Activated CD8-positive, alpha-beta T cell treated with anti-CD3 and anti-CD28 coated beads, Interleukin-2, amount 10 ng/mL, durations not matched to agents 7 days and 5 days (primary cell): ENCODE measurements at places on chromosomes 5 and 9.

DNA sequence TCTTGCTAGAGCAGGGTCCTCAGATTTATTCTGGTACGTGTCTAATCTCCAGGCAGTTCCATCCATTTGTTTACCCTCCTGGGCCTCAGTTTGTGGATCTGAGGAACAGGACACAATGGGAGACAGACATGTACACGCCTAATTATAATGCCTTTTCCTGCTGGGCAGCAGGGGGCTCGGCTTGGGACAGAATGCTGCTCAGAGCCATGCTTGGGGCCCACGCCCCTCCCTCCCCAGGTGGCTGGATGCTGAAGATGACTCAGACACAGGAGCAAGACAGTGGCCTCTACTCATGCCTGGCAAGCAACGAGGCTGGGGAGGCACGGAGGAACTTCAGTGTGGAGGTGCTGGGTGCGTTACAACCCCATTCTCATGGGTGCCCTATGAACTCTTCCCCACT is 72.7 kb upstream of the ASS1 start:
- DNase-seq, result no peak

DNA sequence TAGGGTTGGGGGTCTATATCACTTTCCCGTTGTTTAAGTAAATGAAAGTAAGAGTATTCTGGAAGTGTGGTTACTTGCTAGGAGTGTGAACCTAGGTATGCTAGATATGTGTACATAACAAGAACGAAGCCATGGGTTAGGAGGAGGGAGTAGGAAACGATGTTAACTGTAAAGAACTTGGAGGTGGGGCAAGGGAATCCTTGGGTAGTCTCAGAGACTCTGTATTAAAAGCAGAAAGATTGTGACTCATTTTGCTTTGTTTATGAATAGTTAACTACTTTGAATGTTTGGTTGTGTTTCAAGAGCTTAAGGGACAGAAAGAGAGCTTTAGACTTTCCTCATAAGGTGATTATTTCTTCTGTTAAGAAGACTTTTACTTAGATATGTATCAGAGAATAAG is 59.9 kb downstream of the TMEM252 start:
- DNase-seq, result no peak

DNA sequence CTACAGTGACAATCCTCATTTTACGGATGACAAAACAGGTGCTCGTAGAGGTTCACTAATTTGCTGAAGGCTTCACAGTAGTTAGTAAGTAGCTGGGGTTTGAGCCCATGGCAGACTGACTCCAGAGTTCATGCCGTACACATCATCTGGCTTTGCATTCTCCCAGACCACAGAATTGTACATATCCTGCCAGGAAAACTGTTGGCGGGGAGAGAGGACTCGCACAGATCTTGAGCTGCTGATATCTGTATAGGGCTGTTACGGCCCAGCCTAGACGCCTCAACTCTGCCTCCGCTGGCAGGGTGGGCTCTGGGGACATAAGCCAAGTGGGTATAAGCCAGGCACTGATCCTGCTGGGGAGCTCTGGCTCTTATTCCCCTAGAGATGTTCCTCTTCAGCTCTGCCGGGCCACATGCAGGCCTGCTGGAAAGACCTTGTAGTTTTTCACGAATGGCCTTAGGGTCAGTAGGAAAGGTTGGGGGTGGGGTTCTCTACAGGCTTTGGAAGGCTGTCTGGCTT is 16.3 kb downstream of the LARP1 start:
- DNase-seq, result no peak

DNA sequence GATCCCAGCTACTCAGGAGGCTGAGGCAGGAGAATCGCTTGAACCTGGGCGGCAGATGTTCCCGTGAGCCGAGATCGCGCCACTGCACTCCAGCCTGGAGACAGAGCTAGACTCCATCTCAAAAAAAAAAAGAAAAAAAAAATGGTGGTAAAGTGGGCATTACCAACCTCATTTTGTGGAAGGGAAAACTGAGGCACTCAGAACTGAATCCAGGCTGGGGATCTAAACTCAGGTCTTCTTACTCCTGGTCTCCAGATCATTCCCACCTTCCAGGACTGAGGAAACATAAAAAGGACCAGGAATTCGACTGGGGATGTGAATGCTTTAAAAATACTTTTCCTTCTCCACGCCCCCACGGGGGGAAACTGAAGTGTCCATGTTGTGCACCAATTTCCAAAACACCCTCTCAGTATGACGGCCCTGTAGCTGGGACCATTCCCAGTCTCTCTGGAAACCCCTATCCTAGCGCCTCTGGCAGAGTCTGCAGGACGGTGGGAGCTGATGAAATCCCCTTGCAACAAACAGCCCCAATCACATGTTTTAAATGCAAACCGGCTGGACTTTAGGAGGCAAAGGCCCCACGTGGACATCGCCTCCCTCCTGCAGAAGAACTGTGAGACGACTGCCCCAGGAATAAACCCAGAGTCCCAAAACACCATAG is 8.9 kb upstream of the AKNA start:
- DNase-seq, result no peak

GRCh38 chr5:179124853-179125788 is 64.9 kb downstream of the ZNF354C start:
- DNase-seq, result no peak

- DNase-seq, result no peak
Observed at GRCh38 chr5:148457183-148457620, 73.4 kb downstream of the FBXO38 start.

DNA sequence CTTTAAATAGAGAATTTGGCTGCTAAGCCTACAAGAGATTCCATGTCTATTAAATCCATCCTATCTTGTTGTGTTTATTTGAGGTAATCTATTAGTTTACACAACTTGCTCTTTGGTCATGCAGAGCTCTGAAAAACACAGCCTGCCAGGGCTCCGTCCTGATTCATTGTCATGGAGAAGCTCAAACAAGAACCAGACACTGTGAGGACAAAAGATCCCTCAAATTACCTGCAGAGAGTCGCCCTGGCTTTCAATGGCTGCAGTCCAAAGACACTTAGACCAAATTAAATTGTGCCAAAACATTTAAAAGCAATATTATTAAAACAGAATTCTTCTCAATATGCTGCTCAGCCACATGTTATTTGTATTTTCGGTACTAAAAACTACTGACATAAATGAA is 60.1 kb downstream of the CDH18 start:
- DNase-seq, result no peak

- no peak for DNase-seq
Observed at GRCh38 chr5:147997486-147997885, 66.3 kb upstream of the SPINK5 start.

DNA sequence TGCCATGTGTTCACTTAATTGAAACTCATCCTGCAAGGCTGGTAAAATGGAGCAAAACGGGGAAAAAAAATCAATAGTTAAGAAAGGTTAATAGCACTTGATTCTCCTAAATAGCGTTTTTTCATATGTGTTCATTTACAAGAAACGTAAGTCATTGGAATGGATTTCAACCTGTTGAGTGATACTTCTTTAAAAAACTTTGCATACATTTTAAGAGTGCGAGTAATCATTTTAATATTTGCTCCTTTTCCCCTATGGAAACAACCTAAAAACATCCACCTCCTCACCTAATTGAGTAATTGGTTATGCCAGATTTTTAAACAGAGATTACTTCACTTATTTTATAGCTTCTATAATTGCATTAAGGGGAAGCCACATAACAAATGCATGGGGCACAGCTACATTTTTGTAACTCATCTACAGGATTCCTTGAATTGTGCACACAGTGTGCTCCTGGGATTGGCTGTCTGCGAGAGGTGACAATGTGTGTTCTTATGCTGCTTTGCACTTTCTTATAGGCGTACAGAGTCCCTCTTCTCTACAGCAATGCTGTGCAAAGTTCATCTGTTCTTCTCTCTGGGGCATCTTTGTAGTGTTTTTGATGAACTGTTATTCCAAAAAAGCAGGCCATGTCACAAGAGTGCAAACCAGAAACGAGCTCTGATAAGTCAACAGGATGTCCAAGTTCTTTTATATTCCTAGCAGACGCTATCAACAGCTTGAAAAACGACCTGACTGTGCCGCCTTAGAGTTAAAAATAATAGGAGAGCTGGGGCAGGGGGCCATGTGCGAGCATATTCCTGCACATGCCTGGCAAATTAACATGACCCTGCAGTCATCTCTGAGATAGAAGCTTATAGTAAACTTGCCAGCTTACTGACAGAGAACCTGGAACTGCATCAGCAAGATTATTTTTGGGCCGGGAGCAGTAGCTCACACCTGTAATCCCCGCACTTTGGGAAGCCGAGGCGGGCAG is 117.9 kb downstream of the GOLPH3 start:
- no peak for DNase-seq

DNA sequence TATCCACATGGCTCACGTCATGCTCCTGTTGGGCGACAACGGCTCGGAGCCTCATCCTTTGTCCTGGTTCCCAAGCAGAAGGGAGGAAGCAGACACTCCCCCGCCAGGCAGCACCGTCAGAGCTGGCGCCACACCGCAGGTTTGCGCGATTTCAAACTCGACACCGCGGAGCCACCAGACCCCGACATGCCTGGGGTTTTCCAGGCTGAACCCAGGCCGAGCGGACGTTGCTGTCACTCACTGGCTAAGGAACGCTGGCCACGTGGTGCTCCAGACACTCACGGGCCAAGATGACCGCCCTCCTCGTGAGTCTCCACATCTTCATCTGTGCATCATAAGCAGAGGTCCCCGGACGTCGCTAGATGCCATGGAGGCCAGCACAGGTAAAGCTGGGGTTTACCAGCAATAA is 9.0 kb downstream of the TERT start:
- no peak for DNase-seq

DNA sequence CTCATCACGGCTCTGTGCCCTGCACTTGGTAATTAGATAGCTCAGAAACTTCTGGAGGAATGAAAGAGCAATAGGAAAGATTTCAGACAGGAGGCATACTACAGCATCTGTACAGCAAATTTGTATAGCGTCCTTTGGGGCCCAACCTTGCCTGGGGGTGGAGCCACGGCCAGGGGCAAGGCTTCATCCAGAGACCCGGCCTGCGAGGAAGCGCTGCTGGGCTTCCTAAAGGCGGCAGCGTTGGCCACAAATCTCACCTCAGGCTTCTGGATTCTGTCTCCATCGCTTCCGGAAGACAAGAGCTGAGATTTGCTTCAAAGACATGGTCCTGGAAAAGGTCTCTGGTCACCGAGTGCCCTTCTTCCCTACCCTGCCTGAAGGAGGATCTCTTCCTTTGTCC is 12.2 kb upstream of the SPATA31D1 start:
- DNase-seq, result no peak

GRCh38 chr9:88826771-88827181 is 164.5 kb upstream of the S1PR3 start:
- DNase-seq, result no peak

- DNase-seq, result peak; percentile 39
Observed at GRCh38 chr5:149618581-149619248, 37.4 kb downstream of the ARHGEF37 start.

GRCh38 chr9:114121227-114122135 is 22.4 kb upstream of the KIF12 start:
- DNase-seq, result no peak

GRCh38 chr5:65151614-65152013 is 330.1 kb downstream of the ADAMTS6 start:
- DNase-seq, result no peak

DNA sequence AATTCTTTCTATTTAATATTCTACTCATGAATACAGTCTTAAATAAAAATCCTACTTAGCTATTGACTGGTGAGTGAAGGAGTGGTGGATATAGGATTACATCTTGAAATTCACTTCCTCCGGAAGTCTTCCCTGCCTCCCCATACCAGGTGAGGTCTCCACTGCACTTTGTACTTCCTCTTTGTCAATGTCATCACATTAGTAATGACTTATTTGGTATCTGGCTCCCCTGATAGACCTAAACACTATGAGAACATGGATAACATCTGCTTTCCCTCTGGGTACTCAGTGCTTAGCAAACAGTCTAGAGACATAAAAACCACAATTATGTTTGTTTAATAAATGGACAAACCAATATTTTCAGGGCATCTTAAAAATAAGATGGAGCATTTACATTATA is 532.1 kb downstream of the PDE4D start:
- no peak for DNase-seq

GRCh38 chr5:101955891-101956290 is 340.2 kb downstream of the SLCO4C1 start:
- no peak for DNase-seq

- no peak for DNase-seq
Observed at GRCh38 chr5:59487068-59487686, 406.3 kb downstream of the PDE4D start.

- DNase-seq, result peak; percentile 72
Observed at GRCh38 chr5:83430130-83431010, 41.2 kb upstream of the VCAN start.

DNA sequence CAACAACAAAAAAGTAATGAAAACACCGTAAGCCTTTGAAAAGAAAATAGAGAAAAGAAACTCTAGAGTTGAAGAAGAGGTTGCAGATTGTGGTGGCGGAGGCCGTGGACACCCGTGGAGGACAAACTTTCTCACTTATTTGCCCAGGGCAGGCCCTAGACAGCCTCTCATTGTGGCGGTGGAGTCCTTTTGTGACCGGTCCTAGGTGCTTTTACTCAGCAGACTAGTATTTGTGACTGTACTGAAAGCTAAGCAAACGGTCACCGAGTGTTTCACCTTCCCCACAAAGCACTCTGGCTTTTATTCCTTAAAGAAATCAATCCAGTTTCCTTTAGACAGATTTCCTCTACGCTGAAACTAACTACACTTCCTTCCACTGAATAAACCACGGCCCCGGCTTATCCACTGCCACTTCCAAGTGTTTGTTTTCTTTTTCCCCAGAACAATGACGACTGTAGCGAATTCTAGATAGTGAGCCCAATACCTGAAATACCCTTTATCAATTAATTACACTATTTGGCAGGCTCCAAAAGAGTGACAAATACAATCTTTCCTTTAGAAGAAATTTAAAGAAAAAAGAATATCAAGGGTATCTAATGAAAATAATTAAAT is 210.2 kb upstream of the TARS1 start:
- DNase-seq, result no peak

GRCh38 chr5:6442333-6442732 is 6.3 kb upstream of the UBE2QL1 start:
- DNase-seq, result no peak

GRCh38 chr5:82525626-82526025 is 247.5 kb upstream of the RPS23 start:
- no peak for DNase-seq

GRCh38 chr9:17614903-17615302 is 36.0 kb downstream of the SH3GL2 start:
- DNase-seq, result no peak

DNA sequence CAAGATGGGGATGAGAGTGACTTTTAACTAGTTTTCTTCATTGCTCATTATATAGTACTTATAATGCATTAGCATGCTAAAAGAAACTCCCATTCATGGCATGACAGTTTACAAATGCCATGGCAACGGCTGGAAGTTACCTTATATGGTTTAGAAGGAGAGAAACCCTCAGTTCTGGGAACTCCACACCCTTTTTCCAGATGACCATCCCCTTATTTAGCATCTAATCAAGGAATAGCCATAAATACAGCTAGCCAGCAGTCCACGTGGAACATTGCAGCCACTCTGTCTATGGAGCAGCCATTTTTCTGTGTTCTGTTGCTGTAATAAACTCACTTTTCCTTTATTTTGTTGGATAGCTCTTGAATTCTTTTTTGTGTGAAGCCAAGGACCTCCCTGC is 1137.8 kb downstream of the CDH18 start:
- no peak for DNase-seq

- DNase-seq, result peak; percentile 54
Observed at GRCh38 chr5:157596487-157596886, 20.9 kb upstream of the ADAM19 start.
